ENCODE measurements at places on chromosomes 1 and 21. TPM values are rescaled to one million over a fixed set of nuclear protein-coding genes. Genes with fewer than 3 reads are reported as not detected.

GRCh38 chr1:42992054-42992571 is 33.4 kb upstream of the SLC2A1 start:
- no peak overlapping the region for H3K4me3 ChIP-seq
- H3K27me3 ChIP-seq = no peaks in the 10 kb centered on the region
- H3K27ac ChIP-seq = no peak overlapping the region
- H3K36me3 ChIP-seq = peaks cover 5% of the 10 kb centered on the region
- H3K4me1 ChIP-seq = no peaks in the 10 kb centered on the region

GRCh38 chr1:62349470-62350233 is 30.4 kb upstream of the KANK4 start:
- peaks cover 19% of the 10 kb centered on the region for H3K27me3 ChIP-seq
- H3K27ac ChIP-seq = no peak overlapping the region
- H3K36me3 ChIP-seq = no peaks in the 10 kb centered on the region
- H3K4me1 ChIP-seq = no peaks in the 10 kb centered on the region

DNA sequence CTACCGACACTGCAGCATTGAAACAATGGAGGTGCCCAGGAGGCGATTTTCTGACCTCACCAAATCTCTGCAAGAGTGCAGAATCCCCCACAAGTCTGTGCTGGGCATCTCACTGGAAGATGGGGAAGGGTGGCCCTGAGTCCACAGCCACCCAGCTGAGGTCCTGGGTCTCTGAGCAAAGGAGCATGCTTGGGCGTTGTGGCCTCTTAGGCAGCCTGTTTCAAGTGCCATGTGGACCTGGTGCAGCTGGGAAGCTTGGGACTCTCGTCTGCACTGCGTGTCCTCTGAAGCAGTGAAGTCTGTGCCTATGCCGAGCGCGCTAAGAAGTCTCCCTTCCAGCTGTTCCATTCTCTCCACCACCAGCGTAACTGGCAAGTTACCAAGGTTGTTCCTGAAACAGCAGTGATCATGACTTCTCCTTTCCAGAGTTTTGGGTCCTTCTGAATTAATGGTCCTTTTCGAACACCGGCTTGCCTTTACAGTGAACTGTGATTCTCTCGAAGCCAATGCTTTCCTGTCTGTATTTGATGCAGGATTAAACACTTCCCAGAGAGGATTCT is 5.0 kb upstream of the PLA2G2C start:
- no peaks in the 10 kb centered on the region for H3K36me3 ChIP-seq
- no peak overlapping the region for H3K27ac ChIP-seq
- H3K4me1 ChIP-seq = no peaks in the 10 kb centered on the region
- peaks cover 48% of the 10 kb centered on the region for H3K27me3 ChIP-seq
- H3K4me3 ChIP-seq = no peak overlapping the region
- DNase-seq = no peak

DNA sequence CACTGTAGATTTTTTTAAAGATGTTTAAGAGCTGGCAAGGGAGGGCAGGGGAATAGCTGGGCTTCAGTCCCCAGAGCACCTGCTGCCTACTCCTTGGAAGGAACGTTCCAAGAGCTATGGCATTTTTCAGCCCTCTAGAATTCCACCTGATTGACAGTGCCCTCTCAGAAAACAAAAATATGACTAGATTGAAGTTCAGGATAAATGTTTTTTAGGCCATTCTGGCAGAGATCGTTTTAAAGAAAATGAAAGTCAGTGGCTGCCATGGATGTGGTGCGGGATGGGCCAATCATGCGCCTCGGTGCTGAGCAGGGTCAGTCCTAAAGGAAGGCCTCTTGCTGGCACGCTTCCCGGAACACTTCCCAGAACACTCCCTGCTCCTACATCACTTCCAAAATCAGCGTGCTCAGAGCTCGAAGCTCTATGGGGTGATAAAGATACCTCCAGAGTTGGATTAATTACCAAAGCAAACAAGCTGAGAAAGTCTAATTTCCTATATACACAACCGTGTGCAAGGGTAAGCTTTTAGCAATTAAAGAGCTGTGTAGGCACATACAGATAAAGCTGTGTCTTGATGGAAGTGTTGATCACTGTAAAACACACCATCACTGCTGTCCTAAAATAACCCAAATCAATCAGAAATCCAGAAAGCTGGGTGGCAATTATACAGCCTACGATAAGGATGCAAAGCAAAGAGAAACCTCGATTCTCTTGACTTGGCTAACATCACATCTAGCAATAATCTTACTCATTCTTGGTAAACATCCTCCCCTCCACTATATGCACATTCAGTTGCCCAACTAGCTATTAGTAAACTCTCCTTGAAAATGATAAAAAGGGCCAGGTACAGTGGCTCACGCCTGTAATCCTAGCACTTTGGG is 34.6 kb downstream of the TGFBR3 start:
- no peaks in the 10 kb centered on the region for H3K27me3 ChIP-seq
- peak overlapping the region; percentile 53 for H3K4me3 ChIP-seq
- no peaks in the 10 kb centered on the region for H3K36me3 ChIP-seq

DNA sequence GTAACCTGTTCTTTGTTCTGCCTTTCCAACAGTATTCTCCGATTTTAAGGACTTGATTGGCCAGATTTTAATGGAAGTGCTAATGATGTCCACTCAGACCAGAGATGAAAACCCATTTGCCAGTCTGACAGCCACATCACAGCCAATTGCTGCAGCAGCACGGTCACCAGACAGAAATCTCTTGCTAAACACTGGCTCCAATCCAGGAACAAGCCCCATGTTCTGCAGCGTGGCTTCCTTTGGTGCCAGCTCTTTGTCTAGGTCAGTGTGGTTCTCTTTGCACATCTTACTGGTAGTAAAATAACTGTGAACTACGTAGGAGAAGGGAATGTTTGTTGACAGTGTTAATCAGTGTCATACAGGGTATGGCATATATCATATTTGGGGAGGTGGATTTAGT is 72.7 kb downstream of the UBE4B start:
- peaks cover 36% of the 10 kb centered on the region for H3K36me3 ChIP-seq
- H3K27ac ChIP-seq = no peak overlapping the region
- H3K4me3 ChIP-seq = no peak overlapping the region
- peaks cover 25% of the 10 kb centered on the region for H3K4me1 ChIP-seq
- H3K27me3 ChIP-seq = no peaks in the 10 kb centered on the region
- no peak for DNase-seq

DNA sequence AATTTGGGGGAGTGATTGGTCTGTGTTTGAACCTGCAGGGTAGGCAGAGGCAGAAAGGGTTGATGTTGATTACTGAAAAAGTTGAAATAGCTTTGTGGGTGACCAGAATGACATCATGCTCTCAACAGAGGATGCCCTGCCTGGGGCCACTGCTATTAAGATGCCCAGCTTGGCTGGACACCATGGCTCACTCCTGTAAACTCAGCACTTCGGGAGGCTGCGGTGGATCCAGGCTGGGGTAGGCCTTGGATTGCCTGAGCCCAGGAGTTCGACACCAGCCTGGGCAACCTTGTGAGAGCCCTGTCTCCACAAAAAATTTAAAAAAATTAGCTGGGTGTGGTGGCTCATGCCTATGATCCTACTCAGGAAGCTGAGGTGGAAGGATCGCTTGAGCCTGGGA is 42.8 kb upstream of the CACNA1E start:
- no peak overlapping the region for H3K4me3 ChIP-seq
- no peaks in the 10 kb centered on the region for H3K36me3 ChIP-seq
- H3K27ac ChIP-seq = no peak overlapping the region
- peak; percentile 51 for DNase-seq

DNA sequence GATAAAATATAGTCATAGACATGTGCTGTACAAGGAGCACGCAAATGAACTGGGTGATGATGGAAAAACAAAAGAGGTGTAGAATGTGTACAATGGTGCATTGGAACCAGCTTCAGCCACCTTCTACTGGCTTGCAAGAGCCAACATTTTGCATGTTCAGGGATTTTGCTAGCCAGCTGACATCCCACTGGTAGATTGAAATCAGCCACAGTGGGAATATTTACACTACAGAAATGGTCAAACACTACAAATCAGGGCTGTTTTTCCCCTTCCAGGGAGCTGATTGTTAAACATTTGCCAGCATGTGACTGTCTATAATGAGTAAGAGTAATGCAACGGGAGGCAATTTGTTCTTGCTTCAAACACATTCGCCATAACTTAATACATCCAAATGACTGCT is 23.2 kb downstream of the PMVK start:
- H3K27ac ChIP-seq = no peak overlapping the region
- no peak overlapping the region for H3K4me3 ChIP-seq
- H3K4me1 ChIP-seq = no peaks in the 10 kb centered on the region
- no peak for DNase-seq

GRCh38 chr1:55195521-55196233 is 19.5 kb downstream of the USP24 start:
- no peak overlapping the region for H3K27ac ChIP-seq
- no peaks in the 10 kb centered on the region for H3K27me3 ChIP-seq
- peaks cover 4% of the 10 kb centered on the region for H3K36me3 ChIP-seq
- no peak for DNase-seq
- H3K4me3 ChIP-seq = no peak overlapping the region

- H3K27ac ChIP-seq = peak overlapping the region; percentile 89
- H3K36me3 ChIP-seq = peaks cover 21% of the 10 kb centered on the region
- DNase-seq = no peak
- H3K27me3 ChIP-seq = no peaks in the 10 kb centered on the region
Observed at GRCh38 chr21:43874085-43874805, 9.2 kb downstream of the AGPAT3 start.

DNA sequence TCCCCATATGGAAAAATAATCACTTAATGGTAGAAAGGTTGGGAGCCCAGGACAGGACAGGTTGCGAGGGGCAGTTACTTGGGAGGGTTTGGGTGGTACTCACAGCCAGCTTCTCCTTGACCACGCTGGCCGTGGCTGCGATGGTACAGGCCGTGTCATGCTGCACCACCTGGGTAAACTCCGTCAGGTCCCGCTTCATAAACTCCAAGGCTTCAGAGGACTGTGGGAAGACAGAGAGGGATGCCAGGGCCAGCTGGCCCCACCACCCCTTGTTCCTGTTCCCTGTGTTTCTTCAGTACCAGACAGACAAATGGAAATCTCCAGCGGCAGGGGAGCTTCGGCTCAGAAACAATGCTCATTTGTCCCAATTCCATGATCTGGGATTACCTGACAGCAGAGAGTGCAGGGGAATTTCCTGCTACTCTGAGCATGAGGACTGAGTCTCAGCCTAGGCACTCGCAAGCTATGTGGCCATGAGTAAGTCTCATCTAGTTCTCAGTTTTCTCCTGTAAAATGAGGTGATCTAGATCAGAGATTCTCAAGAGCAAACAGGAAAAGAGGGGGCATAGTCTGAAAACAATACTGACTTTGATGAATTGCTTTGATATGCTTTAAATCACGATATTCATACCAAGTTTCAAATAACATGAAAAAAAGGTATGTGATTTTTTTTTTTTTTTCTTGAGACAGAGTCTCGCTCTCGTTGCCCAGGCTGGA is 7.4 kb downstream of the BSDC1 start:
- H3K27ac ChIP-seq = no peak overlapping the region
- H3K36me3 ChIP-seq = peaks cover 21% of the 10 kb centered on the region
- H3K4me1 ChIP-seq = no peaks in the 10 kb centered on the region
- no peak overlapping the region for H3K4me3 ChIP-seq

GRCh38 chr1:16440131-16440469 is 424 bp upstream of the NECAP2 start:
- no peaks in the 10 kb centered on the region for H3K27me3 ChIP-seq
- no peak for DNase-seq
- H3K36me3 ChIP-seq = peaks cover 7% of the 10 kb centered on the region
- H3K27ac ChIP-seq = peak overlapping the region; percentile 89

GRCh38 chr1:205274041-205274691 is 46.4 kb downstream of the TMCC2 start:
- peaks cover 6% of the 10 kb centered on the region for H3K36me3 ChIP-seq
- peaks cover 22% of the 10 kb centered on the region for H3K4me1 ChIP-seq
- H3K4me3 ChIP-seq = no peak overlapping the region
- DNase-seq = no peak
- H3K27me3 ChIP-seq = no peaks in the 10 kb centered on the region

- H3K36me3 ChIP-seq = peaks cover 7% of the 10 kb centered on the region
- H3K4me1 ChIP-seq = peaks cover 38% of the 10 kb centered on the region
- DNase-seq = no peak
- peak overlapping the region; percentile 36 for H3K27ac ChIP-seq
- no peak overlapping the region for H3K4me3 ChIP-seq
Observed at GRCh38 chr1:68216089-68216772, 16.1 kb downstream of the WLS start.

- no peak for DNase-seq
- H3K27ac ChIP-seq = no peak overlapping the region
- no peaks in the 10 kb centered on the region for H3K27me3 ChIP-seq
- H3K4me1 ChIP-seq = peaks cover 32% of the 10 kb centered on the region
- H3K4me3 ChIP-seq = no peak overlapping the region
Observed at GRCh38 chr1:51638350-51638749, 21.5 kb downstream of the OSBPL9 start.

GRCh38 chr1:78370779-78371482 is 119.8 kb upstream of the PTGFR start:
- H3K27ac ChIP-seq = peak overlapping the region; percentile 80
- peaks cover 21% of the 10 kb centered on the region for H3K4me1 ChIP-seq
- H3K36me3 ChIP-seq = no peaks in the 10 kb centered on the region
- no peak overlapping the region for H3K4me3 ChIP-seq
- no peak for DNase-seq

GRCh38 chr1:180029524-180030135 is 75.0 kb downstream of the CEP350 start:
- H3K27ac ChIP-seq = no peak overlapping the region
- DNase-seq = no peak
- no peaks in the 10 kb centered on the region for H3K27me3 ChIP-seq
- H3K4me3 ChIP-seq = no peak overlapping the region
- H3K36me3 ChIP-seq = peaks cover 14% of the 10 kb centered on the region

DNA sequence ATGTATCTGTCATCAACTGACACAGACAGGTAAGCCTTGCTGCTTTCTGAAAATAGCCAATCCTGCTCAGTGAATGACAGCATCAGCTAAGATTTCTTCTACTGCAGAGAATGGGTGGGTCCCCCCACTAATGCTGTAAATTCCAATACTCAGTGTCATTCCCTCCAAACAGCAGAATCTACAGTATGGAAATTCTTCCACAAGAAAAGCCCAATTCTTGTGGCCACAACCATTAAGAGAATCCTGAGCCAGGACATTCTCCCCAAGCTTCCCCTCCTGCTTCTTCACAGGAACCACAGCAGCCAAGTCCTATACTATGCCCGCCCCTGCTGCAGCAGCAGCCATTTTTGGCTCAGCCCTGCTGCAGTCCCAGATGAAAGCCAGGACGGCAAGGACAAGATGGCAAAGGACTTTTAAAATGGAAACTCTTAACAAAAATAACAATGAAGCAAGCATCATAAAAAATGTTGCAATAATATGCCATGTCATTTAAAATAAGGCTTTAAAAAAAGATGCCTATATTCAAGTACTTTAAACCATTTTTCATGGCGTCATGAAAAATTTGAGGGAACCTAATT is 26.8 kb downstream of the EIF4G3 start:
- peak overlapping the region; percentile 49 for H3K4me3 ChIP-seq
- H3K27ac ChIP-seq = peak overlapping the region; percentile 95
- H3K4me1 ChIP-seq = peaks cover 26% of the 10 kb centered on the region

ABCA4 gene
- 6.6 TPM for total RNA-seq

KRTAP21-2 gene
- not detected for total RNA-seq

SYTL1 gene
- total RNA-seq = 0.46 TPM

GPA33 gene
- not detected for total RNA-seq

FCRL2 gene
- total RNA-seq = not detected

C1orf74 gene
- 1.6 TPM for total RNA-seq

POU2F1 gene
- total RNA-seq = 15.3 TPM

GBP4 gene
- not detected for total RNA-seq

MYOC gene
- total RNA-seq = not detected

MYOG gene
- not detected for total RNA-seq

POU3F1 gene
- 1.8 TPM for total RNA-seq

XCL2 gene
- total RNA-seq = not detected

All from osteocyte (in vitro differentiated cells).